ENCODE measurements at places on chromosomes 5 and 9.

- DNase-seq, result no peak
Observed at GRCh38 chr5:33153831-33154230, 286.9 kb upstream of the TARS1 start.

DNA sequence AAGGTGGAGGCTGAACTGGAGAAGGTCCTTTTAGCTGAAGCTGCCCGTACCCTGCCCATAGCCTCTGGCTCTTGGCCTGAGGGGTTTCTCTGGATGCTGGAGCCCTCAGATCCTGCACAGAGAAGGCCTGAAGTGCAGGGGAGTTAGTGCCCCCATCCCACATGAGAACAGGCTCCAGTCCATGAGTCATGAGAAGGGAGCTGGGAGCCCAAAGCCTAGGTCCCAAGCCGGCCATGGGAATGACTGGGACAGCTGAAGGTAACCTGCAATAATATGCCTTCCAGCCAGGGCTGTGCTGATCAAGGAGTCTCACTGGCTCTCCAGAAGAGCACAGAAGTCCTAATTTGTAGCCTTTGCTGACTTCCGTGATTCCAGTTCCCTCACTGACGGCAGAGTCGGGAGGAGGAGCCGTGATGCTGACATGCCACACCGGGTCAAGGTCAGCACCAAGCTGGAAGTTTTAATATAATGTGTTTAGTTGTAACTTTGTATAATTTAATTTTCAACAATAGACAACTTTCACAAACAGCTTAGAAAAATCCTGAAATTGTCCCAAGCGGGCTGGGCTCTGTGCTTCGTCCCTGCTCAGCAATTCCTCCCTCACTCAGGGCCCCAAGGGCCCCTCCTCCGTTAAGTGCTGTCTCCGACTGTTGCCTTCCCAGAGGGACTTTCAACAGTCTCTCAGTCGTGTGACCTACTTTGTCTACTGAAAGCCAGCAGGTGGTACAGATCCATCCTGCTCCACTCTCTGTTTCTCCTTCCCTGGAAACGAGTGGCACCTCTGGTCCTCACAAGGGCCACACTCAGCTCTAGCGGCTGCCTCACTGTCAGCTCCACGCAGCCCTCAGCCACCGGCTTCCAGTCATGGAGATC, 387.8 kb downstream of the GADD45G start:
- no peak for DNase-seq

GRCh38 chr9:136111910-136112309, 6.8 kb downstream of the TMEM250 start:
- DNase-seq, result no peak

DNA sequence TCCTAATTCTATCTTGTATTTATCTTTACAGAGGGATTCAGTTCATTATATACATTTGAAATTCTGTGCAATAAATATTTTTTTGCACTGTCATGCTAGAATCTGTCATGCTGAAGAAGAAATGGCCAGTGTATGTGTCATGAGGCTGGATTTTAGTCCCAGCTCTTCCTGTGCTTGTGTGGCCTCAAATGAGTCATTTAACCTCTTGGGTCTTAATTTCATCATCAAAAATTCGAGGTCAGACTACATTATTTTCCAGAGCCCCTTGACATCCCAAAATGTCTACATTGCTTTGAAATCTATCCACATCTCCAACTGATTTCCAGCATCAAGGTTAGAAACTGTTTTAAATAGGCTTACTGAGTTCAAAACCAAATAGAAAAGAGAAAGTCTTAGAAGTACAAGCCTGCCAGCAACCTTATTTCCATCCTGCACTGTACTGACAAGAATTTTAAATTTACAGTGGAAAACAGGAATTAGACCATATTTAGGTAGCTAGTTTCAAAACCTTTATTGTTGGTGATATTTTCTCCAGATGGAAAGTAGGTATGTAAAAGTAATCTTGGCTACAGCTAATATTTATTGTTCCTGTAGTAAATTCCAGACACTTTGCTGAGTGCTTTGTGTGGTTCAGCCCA, 96.7 kb upstream of the MAMDC2 start:
- DNase-seq, result no peak

Measured in NCI-H1048 (cell line).